ENCODE measurements at places on chromosomes 12 and 14.
A peak's percentile ranks its signal among the peaks of the same experiment; 100 is the strongest.

- DNase-seq, result peak; percentile 84
Observed at GRCh38 chr12:26298785-26299621, 103.6 kb downstream of the SSPN start.

- no peak for DNase-seq
Observed at GRCh38 chr14:54048311-54048710, 91.7 kb upstream of the BMP4 start.

- DNase-seq, result peak; percentile 52
Observed at GRCh38 chr14:20782280-20782890, 1.3 kb downstream of the RNASE6 start.

DNA sequence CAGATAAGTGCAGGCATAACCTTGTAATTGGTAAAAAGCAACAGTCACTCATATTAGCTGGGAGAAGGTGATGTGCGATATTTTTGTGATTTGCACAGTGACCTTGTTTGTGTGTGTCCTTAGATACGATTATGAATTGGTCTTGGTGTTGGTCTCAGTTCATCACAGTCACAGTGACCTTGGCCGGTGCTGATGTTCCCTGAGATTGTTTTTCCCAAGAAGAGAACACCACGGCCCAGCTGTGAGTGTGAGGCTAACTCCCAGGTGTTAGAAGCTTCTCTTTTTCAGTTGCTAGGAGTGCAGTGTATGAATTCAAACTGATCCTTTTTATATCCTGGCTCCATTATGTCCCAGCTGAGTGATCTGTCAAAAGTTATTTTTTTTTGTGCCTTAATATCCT lies 46.2 kb downstream of the TRHDE start:
- DNase-seq, result no peak

- no peak for DNase-seq
Observed at GRCh38 chr12:31620311-31620710, 29.4 kb upstream of the DENND5B start.

GRCh38 chr14:105537580-105538474 lies 11.4 kb downstream of the TMEM121 start:
- DNase-seq, result peak; percentile 51

GRCh38 chr12:78321696-78322095 lies 491.0 kb downstream of the NAV3 start:
- no peak for DNase-seq

DNA sequence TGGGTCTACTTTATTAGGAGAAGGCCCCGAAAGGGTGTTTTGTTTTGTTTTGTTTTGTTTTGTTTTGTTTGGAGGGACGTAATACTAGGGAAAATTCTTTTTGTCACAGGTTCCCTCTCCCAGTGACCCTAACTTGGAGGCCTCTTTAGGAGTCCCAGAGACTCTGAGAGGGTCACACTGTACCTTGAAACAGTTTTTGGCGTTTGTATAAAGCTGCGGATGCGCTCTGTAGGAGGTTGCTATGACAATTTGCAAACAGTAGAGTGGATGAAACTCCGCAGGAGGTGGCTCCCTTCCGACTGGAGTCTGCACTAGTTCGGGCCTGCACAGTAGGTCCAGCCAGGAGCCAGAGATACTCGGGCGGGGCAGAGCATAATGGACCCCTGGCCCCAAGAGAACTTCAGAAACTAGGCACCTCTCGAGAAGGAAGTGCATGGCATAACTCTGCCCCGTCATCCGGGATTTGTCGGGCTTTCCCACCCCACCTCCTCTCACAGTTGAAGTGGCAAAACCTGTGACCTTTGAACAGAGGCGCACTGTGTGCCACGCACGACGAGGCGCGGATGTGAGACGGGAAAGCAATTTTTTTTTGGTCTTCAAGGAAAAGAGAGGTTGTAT lies 1.3 kb upstream of the DYRK2 start:
- DNase-seq, result no peak

DNA sequence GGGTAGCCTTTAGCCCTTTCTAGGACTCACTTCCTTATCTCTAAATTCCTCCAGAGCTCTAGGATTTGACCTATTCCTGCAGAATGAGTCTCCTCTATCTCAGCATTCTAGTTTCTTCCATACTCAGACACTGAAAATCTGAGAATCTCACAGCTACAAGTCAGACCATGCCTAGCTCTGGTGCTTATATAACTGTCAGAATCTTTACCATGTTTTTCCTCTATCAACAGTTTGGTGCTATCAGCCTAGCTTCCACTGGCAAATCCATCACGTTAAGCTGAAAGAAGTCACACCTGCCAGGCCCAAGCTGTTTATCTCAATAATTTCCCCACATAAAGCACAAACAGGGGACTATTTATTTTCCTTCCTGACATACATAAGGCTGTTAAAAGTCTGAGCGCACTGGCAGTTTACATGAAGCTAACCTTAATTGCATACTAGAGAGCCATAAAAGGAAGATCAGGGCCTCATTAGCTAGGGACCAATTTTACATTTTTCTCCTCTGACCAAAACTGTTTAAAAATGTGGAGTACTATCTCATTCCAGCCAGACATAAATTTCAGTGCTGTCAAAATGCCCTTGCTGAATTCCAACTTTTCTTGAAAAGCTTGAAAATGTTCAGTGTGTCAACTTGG lies 270.5 kb downstream of the C12orf75 start:
- DNase-seq, result no peak

DNA sequence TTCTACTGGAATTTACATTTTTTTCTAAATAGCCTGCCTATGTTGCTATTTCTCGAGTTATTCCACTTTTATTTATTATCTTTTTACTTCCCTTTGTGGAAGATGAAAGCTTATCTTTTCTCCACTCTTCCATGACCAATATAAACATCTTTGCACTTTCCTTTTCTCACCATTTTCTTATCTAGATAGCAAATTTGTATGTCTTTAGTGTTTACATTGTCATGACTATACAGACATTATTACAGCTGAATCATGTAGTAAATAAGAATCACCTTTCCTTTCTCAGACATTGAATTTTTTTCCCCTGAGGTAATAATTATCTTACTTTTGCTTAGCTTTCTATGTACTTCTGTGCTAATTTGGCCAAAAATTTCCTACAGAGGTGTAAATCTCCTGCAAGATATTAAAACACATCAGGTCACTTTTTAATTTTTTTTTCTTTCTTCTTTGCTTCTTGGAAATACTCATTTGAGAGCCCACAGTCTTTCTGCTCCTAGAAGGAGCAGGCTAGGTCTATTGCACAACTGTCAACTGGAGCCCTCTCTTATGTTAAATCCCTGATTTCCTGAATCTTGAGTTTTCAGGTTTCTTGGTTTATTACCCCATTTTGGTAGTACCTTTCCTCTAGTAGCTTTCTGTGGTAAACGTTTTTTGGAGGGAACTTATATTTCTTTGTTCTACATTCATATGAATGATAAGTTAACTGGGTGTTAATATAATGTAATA lies 109.0 kb upstream of the ATP2B1 start:
- no peak for DNase-seq

DNA sequence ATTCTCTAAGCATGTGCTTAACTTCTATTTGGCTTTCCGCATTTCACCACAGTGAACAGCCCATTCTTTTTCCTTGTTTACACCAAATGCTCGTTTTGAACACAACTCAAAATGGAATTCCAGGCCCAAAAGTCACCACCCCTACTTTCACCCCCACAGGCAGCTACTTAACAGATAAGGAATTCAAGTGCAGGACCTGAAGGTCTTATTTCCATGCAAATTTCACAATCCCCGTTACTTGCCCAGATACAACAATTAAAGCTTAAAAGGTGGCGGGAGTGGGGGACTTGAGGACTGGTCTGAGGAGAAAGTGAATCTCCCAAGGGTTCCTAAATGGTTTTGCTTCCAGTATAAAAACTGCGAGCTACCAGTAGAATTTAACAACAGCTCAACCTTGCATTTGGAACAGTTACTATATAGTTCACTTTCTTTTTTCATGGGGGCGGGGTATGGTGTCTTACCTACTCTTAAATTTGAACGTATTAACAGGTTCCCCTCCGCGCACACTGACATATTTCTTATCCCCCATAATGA lies 3.7 kb downstream of the USP44 start:
- no peak for DNase-seq

DNA sequence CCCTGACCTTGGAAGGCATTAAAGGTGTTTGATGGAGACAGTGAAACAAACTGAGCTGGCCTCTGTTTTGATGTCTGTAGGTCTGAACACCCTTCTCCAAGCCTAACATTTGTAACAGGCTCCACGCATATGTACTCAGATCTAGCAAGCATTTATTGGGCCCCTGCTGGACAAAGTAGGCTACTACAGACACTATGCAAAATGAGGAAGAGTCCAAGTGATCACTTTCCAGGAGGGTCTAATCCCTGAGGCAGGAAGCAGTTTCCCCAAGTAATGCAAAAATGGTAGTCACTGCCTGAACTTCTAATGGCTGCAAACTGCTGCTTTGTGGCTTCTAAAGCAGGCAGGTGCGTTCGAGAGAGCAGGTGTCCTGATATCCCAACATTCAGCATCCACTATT lies 405.8 kb downstream of the MED13L start:
- peak; percentile 64 for DNase-seq

- no peak for DNase-seq
Observed at GRCh38 chr12:96323906-96324305, 76.3 kb downstream of the CDK17 start.

- no peak for DNase-seq
Observed at GRCh38 chr14:22003461-22003860, 329.8 kb upstream of the OR4E1 start.

- no peak for DNase-seq
Observed at GRCh38 chr12:95411057-95411456, 62.9 kb upstream of the METAP2 start.

GRCh38 chr12:40734276-40734675 lies 42.0 kb downstream of the CNTN1 start:
- no peak for DNase-seq

GRCh38 chr14:75697386-75697785 lies 36.3 kb downstream of the TTLL5 start:
- peak; percentile 8 for DNase-seq

GRCh38 chr12:84785951-84786350 lies 126.6 kb downstream of the SLC6A15 start:
- DNase-seq, result no peak

DNA sequence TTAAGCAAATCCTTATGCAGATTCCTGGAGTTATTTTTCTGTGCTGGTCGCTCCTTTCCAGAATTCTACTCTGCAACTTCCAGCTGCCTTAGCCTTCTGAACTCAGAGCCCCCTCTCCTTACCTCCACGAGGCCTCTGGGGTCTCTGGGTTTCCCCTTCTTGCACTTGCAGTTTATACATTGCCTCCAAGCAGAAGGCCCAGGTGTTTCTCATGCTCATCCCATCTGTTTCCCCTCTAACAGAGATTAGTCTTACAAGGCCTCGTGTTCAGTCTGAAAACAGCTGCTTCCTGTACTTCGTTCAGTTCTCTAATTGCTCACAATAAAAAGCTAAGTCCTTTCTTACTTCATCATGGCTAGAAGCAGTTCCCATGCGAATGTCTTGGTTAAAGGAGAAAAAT lies 134.4 kb upstream of the FGD4 start:
- DNase-seq, result peak; percentile 87

DNA sequence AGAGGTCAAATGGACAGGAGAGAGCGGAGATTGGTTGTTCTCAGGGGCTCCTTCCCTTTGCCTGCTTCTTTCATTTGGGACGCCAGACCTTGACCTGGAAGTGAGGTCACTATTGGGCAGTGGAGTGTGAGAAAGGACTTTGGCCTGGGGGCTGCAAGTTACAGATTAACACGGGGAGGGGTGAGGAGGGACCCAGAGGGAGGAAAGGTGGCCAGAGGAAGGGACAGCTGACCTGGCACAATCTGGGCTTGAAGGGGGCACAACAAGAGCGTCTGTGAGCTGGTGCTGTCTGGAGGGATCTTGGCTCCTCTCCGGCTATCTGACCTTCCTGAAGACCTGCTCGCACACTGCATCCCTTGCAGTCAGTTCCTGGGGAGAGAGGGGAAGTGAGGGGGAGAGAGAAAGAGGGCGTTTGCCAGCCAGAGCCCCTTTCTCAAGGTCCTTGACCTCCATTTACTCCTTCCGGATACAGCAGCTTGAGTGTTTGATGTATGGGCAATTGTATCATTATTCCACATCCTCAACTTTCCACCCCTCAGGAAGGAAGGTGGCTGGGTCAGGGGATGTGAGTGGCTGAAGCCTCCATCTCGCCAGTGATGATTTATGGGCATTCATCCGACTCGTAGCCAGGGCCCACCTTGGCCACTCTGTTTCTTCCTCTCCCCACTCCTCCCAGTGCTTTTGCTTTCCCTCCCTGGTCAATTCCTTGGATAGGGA lies 4.7 kb downstream of the RBP5 start:
- no peak for DNase-seq

DNA sequence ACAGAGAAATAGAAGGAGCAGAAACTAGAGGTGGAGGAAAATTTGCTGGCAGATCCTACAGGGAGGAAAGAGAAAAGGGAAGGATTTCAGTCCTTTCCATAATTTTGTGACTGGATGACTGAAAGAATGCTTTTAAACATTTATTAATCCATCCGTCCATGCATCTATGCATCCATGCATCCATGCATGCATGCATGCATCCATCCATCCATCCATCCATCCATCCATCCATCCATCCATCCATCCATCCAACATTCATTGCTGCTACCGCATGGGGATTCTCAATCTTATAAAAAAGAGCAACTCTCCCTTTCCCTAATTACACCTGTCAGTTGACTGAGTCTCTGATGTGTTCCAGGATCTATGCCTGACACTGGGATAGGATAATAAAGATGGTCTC lies 55.7 kb upstream of the NR2C1 start:
- no peak for DNase-seq

- peak; percentile 73 for DNase-seq
Observed at GRCh38 chr12:66693901-66694513, 15.1 kb upstream of the GRIP1 start.

Measured in KBM-7 (cell line).